ENCODE measurements at places on chromosomes 16 and 17.

DNA sequence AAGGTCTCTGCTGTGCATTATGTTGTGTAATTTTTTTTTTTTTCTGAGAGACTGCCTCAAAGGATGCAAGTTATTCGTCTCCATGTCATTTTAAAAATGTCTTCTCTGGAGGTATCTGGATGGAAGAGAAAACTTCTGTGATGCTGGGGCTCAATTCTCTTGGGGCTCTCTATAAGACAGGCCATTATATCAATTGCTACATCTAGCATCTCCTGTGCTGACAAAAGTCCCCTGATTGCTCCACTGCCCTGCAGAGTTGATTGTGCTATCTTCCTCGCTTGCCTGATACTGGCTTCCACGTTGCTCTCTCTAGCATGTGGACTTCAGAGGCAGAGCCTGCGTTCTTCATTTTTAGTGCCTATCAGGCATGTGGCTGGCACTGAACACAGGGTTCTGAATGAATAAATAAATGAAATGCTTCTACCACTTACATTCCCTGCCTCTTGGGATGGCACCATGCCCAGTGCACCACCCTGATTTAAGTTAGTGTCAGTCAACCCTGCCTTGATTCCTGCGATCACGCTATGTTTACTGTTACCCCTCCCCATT, 1035.5 kb upstream of the EEF2KMT start:
- DNase-seq, result no peak

- DNase-seq, result no peak
These were observed 64.4 kb upstream of the RASL10B start for GRCh38 chr17:35666967-35667532.

- no peak for DNase-seq
These were observed 117.8 kb downstream of the RAB11FIP4 start for GRCh38 chr17:31509095-31509804.

DNA sequence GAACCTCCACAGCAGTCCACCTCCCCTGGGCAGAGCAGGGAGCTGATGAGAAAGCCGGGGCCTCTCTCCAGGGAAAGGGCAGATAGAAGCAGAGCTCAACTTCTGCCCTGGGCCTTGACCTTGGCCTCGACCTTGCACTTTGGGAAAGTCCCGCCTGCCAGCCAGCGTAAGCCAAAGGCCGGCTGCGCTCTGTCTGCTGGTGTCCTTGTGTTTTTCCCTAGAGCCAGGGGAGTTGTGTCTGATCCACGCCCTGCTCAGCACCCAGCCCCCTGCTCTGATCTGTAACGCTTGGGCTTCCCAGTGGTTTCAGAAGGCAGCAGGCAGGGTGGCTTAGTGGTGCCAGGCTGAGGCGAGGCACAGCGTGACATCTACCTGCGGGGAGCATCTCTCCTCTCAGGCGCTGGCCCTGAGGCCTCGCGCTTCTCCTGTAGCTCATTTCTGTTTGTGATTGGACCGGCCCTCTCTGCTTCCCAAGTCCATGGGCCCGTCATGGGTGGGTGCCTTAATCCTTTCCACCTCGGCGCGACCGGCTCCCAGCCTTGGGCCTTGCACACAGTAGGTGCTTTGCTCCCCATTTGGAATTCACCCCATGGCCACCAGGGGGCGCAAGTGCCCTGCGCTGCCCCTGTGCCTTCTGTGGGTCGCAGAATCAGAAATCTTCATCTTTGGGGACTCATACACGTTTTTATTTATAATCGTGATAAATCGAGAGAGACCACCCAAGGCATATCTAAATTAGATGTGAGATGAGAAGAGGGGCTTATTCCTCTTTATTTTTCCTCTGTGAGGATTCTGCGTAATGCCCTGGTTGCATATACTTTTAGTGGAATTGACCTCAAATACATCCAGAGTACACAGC, 24.2 kb downstream of the SGSH start:
- no peak for DNase-seq

GRCh38 chr17:68456339-68457167, 743 bp downstream of the WIPI1 start:
- peak; percentile 97 for DNase-seq

DNA sequence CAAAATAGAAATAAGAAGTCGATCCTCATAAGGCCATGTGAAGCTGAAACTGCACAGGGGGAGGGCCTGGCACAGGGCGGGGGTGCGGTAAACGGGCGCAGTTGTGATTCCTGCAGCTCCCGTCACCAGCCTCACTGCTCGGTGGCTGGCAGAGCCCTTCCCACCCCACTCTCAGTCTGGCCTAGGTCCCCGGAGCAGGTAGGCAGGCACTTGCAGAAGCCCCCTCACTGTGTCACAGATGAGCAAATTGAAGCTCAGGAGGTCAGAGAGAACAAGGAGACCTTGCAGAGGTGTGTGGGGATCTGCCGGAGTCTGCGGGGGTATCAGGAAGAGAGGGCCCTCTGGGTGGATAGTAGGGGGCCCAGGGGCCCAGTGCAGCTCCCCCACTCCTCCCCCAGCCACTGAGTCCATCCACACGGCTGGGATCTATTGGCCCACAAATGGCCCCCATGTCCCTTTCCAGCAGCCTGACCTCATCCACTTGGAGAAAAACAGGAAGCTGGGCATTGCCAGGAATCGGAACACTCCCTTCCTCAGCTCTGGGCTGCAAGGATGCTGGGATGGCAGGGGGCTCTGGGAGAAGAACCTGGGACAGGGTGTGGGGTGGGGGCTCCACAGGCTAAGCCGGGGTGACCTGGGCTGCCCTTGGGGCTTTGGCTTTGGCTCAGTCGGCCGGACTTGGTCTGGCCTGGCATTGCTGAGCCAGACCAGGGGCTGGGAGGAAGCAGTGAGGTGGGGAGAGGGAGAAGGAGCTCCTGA, 21.4 kb upstream of the MAP3K14 start:
- DNase-seq, result no peak

DNA sequence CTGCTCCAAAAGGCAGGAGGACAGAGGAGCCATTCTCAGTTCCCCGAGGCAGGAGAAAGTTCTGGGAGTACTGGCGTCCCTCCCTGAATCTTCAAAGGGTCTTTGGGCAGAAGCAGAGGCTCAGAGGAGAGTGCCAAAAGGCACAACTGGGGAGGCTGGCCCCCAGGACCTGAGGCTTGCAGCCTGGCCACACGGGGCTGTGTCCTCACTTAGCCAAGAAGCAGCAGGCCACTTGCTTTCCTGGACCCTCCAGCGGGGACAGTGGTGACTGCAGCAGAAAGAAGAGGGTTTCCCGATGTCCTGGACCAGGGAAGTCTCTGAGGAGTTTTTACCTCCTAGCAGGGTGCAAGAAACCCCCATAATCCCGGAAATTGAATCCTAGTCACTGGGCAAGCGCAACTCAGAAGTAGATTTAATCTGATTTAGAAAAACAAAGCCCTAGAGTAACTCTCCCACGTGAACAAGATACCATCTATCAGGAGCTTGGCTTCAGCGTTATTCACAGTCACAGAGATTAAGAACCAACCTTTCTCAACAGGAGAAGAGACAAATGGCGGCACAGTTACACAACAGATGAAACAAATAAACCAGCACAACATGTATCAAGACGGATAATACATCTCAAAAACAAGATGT, 25.5 kb upstream of the BCO1 start:
- DNase-seq, result no peak

DNA sequence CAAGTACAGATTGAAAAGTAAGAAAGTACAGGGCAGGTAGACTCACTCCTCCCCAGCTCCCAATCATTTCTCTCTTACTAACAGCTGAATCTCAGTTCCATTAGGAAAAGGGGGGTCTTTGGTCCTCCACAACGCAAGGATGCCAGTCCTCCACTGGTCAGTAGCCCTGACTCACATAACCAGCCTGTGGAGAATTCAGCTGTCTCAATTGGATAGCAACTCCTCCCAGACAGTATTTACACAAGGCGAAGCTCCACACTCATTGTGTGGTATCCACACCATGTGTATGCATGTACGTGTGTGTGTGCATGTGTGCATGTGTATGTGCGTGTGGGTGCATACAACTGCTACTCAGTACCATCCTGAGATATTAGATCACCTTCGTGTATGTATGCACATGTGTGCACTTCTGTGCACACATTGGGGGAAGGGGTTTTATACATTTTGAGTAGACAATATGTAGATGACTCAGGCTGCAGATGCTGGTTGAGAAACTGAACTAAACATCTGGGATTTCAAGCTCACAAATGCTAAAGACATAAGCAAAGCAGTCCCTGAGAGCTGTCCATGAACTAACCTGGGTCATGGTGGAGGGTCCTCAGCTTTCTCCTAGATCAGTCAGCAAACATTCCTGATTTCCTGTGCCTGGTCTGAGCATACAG, 240.1 kb downstream of the SLC39A11 start:
- no peak for DNase-seq

DNA sequence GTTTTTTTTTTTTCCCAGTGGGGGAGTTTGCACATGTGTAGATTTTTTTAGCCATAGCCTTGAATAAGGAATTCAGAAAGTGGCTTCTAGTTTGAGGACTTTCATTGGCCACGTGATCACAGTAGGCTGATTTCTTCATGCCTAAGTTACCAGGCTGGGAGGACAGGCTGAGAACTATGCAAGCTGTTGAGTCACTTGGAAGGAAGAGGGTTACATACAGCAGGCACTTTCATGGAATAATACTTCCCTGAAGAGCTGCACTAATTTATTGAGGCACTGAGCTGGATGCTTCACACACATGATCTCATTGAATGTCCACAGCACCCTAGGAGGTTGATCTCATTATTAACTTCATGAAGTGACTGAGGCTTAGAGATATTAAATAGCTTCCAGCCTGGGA, 22.8 kb downstream of the PRKCB start:
- DNase-seq, result no peak

DNA sequence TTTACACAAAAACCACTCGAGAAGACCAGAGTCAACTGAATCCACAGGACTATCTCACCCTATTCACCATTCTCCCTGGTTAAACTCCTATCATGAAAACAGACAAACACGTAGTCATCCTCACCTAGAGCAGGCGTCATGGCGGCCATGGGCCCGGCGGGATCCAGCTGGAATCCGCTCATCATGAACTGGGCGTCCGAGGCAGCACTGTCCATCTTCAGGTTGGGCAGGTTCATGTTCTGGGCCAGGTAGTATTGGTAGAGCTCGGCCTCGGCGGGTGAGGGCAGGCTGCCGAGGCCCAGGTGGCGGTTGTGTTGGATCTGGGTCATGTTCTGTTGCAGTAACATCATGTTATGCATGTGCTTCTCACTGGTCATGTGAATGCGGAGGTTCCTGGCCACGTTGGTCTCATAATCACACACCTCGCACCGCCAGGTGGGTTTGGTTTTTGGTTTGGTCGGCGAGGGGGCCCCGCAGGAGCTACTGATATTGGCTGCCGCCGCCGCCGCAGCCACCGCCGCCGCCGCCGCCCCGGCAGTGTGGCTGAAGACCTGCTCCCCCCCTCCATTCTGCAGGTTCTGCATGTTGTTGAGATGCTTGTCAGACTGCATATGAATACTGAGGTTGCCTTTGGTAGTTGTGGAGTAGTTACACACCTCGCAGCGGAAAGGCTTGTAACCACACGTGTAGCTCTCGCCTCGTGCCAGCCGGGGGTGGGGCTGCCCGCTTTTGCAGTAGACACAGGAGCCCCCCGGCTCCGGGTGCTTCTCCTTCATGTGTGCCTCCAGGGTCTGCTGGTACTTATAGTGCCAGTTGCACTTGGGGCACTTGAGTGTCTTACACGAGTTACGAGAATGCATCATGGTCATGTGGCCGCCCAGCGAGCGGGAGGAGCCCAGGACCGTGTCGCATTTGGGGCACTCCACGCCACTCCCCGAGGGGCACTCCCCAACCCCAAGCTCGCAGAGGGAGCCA, 90.3 kb downstream of the ZFHX3 start:
- no peak for DNase-seq

All from T47D (cell line).